GM13976 (cell line): ENCODE measurements at places on chromosomes 1 and 21.

GRCh38 chr1:177954076-177954475, 15.8 kb downstream of the SEC16B start:
- DNase-seq: no peak

- DNase-seq: no peak
These were observed at the start of gene CD164L2 for GRCh38 chr1:27383039-27383605. TSS of gene CD164L2 (minus strand) at chr1:27383333. CDS start at chr1:27383239, 94 bp downstream.

- no peak for DNase-seq
These were observed 32.2 kb upstream of the PCBP3 start for GRCh38 chr21:45611296-45611695.

- no peak for DNase-seq
These were observed 153.2 kb downstream of the TGFB2 start for GRCh38 chr1:218498056-218498938.

GRCh38 chr21:45468051-45468970, 63.3 kb downstream of the COL18A1 start:
- no peak for DNase-seq

GRCh38 chr1:217586586-217586985, 44.3 kb downstream of the GPATCH2 start:
- DNase-seq: no peak

GRCh38 chr1:241440904-241441303, 78.7 kb downstream of the FH start:
- no peak for DNase-seq

GRCh38 chr1:3064901-3065300, 4.1 kb upstream of the PRDM16 start:
- no peak for DNase-seq

- no peak for DNase-seq
These were observed 36.1 kb downstream of the BRINP2 start for GRCh38 chr1:177206831-177207355.

GRCh38 chr1:211751438-211751837, 76.0 kb upstream of the NEK2 start:
- DNase-seq: no peak

DNA sequence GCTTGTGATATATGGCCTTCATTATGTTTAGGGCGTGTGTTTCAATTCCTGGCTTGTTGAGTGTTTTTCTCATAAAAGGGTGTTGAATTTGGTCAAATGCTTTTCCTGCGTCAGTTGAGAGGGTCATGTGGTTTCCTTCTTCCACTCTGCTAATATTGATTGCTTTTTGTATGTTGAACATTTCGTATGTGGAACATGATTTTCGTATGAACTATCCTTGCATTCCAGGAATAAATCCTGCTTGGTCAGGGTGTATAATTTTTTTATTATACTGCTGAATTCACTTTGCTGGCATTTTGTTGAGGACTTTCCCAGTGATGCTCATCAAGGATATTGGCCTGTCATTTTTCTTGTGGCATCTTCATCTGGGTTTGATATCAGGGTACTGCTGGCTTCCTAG, 4.7 kb upstream of the ATAD3A start:
- no peak for DNase-seq

DNA sequence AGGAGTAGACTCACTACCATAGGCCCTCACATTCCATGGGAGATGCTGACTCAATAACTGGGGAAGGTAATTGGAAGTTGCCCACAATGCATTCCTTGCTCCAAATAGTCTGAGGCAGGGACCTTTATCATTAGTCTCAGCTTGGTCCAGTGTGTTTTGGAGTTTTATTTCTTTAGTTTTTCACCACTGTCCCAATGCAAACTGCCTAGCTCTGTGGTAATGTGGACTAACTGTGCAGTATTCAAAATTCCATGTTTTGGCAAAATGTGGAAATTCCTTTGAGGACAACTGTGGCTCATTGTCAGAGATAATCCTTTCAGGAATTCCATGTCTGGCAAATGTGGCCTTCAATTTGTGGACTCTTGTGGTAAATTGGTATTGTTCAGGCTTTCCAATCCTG, 78.1 kb upstream of the PAPPA2 start:
- DNase-seq: no peak

- DNase-seq: no peak
These were observed 280.2 kb downstream of the DPYD start for GRCh38 chr1:97640677-97641076.

GRCh38 chr1:20008391-20008841, 29.0 kb upstream of the PLA2G2A start:
- no peak for DNase-seq

GRCh38 chr1:175172503-175172902, 20.1 kb downstream of the KIAA0040 start:
- no peak for DNase-seq

GRCh38 chr1:34155860-34156259, 9.2 kb downstream of the CSMD2 start:
- no peak for DNase-seq

- no peak for DNase-seq
These were observed 18.7 kb upstream of the CSF1 start for GRCh38 chr1:109891930-109892329.

DNA sequence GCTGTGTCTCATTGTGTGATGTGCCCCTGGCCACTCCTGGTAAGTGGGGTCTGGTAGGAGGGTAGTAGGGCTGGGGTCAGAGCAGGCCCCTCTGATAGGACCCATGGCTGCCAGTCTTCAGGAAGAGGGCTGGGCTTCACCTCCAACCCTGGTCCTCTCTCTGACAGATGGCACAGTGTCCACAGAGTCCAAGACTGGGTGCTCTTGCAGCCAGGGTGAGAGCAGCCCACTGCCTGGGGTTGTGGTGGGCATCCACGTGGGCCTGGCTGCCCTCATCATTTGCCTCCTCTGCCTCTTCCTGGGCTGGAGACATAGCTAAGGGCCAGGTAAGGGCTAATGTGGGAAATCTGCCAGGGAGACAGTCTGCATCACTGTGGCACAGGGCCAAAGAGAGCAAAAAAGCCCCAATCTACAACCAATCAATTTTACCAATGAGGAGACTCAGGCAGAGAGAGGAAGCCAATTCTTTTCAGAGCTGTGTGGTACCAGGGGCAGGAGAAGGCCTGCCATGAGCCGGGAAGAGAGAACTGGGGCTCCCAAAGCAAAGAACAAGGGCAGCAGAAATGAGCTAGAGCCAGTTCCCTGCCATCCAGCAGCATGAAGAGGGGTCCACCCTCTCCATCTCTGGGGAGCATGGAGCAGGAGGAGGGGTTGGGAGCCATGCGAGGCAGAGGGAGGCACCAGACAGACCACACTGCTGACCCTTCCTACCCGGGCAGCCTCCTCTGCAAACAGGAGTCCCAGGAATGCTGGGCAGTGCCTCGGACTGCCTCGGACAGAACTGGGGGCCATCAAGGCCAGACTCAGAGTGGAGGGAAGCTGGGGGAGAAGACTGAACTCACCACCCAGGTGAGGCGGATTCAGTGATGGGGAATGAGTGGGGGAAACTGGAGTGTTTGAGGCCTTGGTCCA, 26.8 kb downstream of the SLC27A3 start:
- no peak for DNase-seq

DNA sequence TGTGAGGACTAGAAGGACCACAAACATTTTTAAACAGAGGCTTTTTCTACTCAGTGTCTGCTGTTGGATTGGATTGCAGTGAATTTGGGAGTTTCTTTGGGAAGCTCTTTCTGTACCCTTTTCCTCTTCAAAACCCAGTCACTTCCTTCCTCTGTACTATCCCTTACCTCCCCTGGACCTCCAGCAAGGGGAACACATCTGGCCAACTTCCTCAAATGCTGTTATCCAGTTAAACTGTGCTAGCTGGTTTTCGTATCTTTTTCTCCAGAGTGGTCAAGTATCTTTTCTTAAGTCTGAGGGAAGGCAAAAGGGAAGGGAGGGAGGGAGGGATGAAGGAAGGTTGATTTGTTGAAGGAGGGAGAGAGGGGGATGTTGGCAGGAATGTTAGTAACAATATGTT, 99.2 kb upstream of the TNR start:
- no peak for DNase-seq

DNA sequence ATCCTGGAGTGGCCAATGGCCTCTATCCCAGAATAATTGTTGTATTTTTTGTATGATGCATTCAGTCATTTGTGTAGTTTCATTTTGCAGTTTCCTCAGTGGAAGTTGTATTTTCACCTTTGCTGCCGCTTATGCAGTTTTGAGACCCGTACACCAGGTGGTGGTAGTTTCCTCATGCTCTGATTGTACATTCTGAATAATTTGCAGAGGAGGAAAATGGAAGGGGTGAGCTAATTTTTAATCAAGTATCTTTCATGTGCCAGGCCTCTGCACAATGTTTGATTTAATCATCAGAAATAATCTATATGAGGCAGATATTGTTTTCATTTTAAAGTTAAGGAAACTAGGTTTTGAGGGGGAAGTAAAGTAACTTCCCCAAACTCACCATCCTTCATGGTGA, 29.5 kb downstream of the HLX start:
- peak; percentile 14 for DNase-seq

DNA sequence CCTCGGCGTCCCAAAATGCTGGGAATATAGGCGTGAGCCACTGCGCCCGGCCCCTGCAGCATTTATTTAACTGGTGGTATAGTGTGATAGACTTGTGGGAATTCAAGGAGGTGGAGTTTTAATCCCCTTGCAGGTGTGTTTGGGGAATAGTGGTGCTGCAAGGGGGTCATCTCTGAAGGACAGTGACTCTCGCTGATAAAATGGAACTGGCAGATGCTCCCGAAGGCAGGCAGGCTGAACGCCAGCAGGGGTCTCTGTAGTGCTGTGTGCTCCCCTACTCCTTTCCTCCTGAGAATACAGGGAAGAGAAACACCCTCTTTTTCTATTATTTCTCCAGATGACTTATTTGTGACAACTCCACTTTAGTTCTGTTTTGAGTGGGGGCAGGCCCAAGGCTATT, 4.0 kb downstream of the OSCP1 start:
- peak; percentile 44 for DNase-seq

DNA sequence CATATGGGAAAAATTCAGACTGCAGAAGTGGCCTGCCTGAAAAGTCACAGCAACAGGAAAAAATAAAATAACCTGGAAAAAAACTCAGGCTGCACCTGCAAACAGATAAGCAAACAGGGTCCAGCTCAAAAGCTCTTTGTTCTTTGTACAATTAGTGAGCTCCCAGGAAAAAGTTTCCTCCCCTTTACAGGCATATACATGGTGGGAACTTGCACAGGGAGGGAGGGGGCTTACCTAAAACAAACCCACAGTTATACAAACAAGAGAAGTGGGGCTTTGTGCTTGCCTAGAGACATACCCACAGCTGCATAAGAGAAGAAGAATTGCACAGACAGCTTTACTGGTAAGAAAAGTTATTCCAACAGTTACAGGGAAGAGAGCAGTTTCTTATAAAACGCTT, 31.7 kb upstream of the COG2 start:
- no peak for DNase-seq

GRCh38 chr1:244049162-244050013, 1.7 kb upstream of the ZBTB18 start:
- DNase-seq: peak; percentile 55

GRCh38 chr1:19344372-19344810, 32.3 kb downstream of the SLC66A1 start:
- peak; percentile 78 for DNase-seq

DNA sequence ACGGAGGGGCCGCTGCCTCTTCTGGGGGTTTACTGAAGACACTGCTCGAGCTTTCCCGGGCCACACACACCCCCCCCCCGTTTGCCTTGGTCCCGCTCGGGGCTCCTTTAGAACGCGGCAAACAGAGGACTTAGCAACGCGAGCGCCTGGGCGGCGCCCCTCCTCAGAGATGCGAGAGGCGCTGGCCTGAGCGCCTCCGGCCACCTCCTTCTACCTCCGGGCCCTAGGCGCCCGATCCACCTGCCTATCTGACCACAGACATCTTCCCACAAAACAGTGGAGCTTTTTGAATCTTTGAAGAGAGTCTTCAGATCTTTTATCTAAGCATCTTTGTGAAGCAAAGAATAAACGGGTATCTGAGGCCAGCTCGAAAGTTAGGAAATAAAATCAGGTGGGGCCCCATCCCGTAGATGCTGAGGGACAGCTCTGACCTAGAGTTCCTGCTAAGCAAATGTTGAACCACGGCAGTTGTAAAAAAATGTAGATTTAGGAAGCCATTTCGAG, 436 bp upstream of the TTLL7 start:
- peak; percentile 80 for DNase-seq

DNA sequence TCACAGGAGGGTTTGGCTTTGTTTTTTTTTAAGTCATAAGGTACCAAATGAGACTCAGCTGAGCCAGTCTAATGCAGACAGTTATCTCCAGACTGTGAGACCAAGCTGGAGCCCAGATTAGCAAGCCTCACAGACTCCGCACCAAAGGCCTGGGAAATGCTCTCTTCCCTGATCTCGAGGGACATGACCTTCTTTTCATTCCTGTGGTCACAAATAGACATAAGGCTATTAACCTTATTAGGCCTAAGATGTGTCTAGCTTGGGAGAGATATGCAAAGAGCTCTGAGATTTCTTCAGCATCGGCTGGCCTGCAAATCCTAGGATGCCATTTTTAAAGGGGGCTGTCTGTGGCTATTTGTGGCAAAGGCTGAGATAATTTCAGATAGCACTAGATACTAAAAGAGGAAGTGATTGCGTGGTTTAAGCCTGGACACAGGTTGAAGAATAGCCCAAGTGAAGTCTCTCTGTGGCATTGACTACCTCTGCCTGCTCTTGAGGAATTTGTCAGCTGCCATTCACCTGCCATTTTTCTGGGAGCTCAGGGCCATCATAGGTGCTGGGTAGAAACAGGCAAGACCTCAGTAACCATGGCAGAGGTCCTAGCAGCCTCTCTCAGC, 301.3 kb downstream of the SIPA1L2 start:
- no peak for DNase-seq

GRCh38 chr1:234529095-234529949, 50.3 kb upstream of the TARBP1 start:
- no peak for DNase-seq

DNA sequence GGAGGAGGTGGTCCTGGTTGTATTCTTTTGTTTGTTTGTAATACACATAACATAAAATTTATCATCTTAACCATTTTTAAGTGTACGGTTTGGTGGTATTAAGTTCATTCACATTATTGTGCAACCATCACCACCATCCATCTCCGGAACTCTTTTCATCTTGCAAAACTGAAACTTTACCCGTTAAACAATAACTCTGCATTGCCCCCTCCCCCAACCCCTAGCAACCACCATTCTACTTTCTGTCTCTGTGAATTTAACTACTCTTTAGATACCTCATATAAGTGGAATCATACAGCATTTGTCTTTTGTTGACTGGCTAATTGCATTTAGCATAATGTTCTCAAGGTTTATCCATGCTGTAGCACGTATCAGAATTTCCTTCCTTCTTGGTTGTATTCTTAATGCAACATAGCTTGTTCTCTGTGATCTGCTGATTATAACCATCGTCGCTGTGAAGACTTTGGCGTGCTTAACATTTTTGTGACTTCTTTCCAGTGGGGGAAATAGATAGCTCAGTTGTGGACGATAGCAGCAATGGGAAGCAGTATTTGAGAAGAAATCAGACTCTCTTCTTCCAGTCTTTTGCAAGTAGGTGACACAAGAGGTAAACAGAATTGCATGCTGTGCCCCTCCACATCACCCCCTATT, 117.5 kb upstream of the HOOK1 start:
- DNase-seq: no peak

DNA sequence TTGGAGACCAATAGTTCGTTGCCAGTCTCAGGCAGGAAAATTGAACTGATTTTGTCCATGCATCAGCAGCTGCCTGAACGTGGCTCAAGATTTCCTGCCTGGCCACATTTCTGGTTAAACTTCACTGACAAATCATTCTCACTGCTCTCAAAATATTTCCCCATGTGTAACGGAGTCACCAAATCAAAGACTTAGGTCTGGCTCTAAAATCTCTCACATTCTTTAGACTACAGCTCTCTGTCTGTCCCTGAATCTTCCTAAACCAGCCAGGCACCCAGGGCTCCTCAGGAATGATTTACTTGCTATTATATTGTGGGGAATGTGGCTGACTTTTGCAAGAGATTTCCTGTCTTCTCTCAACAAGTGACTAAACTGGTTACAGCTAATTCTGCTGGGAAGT, 49.2 kb upstream of the GJA8 start:
- no peak for DNase-seq
